Epithelial cell of proximal tubule (primary cell): ENCODE measurements at places on chromosomes 7 and 10. TPM values are rescaled to one million over a fixed set of nuclear protein-coding genes. Genes with fewer than 3 reads are reported as not detected.

PAX4 gene
- total RNA-seq: not detected in 2 replicates

DNA sequence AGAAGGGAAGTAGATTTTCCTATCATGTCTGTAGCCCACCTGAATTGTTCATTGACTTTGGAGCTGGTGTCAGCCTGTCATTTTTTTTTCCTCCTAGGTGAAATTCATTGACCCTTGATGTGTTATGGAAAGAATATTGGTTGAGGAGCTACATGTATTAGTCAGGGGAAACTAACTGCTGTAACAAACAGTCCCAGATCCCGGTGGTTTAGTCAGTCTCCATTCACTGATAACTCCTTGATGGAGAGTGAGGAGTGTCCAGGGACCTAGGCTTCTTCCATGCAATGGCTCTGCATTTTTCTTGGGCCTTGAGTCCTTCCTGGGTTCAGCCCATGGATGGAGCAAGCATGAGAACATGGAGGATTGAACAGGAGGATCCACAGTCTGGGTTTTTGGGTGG, 643.2 kb downstream of the LRMDA start:
- DNase-seq: no peak

GRCh38 chr10:27513451-27514191, 9.5 kb downstream of the RAB18 start:
- DNase-seq: no peak

SPDYE9 gene
- not detected in 2 replicates for total RNA-seq

MRC1 gene
- not detected in 2 replicates for total RNA-seq

DNA sequence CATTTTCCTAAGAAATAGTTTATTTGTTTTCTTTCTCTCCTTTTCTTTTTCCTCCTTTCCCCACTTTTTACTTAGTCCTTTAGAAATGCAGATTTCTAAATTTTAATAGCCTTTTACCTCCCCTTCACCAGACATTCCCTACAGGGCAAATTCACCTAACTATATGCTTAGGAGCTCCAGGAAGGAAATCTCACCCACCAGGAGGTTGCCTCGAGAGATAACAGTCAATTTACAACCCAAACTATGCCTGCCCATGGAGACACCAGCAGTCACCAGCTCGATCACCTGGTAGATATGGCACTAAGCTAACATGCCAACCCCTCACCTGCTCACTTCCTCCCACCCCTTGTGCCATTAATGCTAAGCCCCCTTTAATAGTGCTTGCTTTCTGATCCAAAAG, 25.2 kb upstream of the CREB3L2 start:
- DNase-seq: no peak

DNA sequence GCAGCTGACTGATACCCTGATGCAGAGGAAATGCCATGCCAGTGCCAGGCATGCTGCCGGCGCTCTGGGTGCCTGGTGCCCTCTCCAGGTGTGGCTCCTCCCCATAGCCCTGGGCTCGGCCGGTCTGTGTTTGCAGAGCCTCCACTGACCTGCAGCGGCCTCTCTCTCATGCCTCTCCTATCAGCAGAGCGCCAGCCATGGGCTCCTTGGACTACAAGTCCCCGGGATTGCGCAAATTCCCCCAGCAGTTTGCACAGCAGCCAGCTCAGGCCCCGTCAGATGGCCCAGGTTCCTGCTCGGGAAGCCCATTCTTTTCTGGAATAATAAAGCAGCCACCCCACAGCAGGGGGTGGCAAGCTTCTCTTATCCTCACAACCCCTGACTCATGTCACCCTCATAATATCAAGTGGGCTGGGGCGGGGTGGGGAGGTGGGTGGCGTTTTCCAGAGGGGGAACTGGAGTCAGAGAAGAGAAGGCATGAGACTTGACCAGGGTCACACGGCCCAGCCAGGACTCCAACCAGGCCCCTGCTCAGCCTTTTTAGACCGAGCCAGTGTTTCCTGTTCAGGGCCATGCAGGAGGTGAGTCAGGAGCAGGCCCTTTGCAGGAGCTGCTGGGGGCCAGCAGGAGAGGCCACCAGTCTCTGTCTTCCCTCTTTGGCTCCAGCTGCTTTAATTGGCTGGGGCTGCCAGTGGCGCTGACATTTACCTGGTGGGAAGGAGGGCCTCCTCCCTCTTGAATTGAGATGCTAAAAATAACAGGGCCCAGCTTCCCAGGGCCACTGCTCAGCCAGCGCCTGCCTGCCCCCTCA, 58.6 kb downstream of the ZMIZ1 start:
- DNase-seq: no peak

- no peak for DNase-seq
These were observed 2.9 kb downstream of the ZSCAN25 start for GRCh38 chr7:99619571-99620130.

GRCh38 chr7:106419455-106420182, 134.8 kb upstream of the NAMPT start:
- no peak for DNase-seq

- peak; percentile 23 for DNase-seq
These were observed 83.1 kb upstream of the NPVF start for GRCh38 chr7:25311346-25311745.

SKIDA1 gene
- total RNA-seq: 0.52 and 1.4 TPM in 2 replicates

ACHE gene
- total RNA-seq: 0.51 and 3.3 TPM in 2 replicates
